ENCODE measurements at places on chromosomes 11 and 22.
A peak's percentile ranks its signal among the peaks of the same experiment; 100 is the strongest.

DNA sequence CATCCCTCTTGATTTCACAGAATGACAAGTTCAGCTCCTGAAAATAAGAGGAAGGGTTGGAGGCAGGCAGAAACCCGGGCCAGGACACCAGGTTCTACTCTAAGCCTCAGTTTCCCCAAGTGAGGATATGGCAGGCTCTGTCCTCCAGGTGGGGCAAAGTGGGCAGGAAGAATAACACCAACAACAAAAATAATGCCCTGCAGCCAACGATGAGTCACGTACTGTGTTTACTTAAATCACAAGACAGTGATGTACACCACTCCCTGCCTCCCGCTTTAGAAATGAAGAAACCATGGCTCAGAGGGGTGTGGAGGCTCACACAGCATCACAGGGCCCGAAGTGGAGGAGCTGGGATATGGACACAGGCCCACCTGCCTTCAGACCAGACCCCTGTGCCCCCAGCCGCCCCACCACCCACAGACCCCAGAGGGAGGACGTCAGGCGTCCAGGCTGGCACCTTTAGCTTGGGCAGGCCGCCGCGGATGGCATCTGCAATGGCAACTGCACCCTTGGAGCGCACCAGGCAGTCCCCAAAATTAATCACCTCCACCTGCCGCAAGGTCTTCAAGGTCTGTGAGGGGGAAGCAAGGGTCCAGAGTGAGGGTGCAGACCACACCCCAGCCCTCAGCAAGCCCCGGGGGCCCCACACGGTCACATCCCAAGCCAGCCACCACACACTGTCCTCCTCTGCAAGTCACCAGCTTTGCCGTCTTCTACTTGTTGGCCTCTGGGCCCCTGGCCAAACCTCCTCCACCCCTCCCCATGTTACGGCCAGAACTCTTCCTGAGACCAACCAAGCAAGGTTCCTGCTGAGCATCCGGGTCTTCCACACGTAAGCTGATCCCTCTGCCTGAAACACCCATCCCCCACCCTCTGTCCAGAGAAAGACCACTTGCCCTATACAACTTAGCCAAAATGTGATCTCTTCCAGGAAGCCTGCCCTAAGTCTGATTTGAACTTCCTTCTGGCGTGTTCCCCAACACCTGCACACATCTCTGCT is 15.8 kb upstream of the CHADL start:
- DNase-seq, result no peak

DNA sequence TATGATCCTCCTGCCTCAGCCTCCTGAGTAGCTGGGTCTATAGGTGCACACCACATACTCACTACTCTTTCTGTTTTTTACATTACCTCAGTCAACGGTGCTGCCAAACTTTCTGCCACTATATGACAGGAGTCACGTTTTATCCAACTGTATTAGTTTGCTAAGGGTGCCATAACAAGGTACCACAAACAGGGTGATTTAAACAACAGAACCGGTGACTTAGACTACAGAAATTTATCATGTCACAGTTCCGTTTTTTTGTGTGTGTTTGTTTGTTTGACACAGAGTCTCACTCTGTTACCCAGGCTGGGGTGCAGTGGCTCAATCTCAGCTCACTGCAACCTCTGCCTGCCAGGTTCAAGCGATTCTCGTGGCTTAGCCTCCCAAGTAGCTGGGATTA is 6.3 kb upstream of the SWAP70 start:
- DNase-seq, result no peak

GRCh38 chr11:41461057-41461681 is 1.7 kb upstream of the LRRC4C start:
- DNase-seq, result peak; percentile 7

DNA sequence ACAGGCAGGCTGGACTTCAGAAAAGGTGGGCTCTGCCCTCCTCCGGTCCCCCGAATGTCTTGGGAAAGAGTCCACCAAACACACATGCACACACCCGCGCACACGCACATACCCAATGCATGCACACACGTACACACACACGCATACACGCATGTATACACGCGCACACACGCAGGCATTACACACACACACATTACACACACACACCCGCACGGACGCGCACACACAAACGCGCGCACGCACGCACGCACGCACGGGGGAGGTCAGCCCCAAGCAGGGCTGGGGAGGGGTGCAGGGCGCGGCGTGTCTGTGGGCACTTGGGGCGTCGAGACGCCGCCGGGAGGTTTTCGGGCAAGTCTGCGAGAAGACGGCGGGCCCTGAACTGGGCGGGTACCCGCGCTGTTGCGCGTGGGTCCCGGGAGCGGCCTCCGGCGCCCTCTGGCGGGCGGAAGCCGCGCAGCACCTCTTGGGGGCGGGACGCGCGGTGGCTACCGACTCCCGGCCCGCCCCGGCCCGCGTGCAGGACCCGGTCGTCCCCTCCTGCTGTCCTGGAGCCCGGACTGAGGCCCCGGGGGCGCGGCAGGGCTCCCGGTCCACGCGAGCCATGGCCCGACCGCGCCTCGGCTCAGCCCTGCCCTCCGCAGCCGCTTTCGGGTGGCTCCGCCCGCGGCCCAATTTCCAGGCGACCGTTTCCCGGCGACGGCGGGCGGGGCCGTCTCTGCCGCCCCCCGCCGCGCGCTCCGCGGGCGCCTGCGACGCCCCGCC is 3.6 kb downstream of the SEPTIN5 start:
- peak; percentile 22 for DNase-seq
